ENCODE measurements at places on chromosomes 16 and 17.

GRCh38 chr17:75365931-75366275 lies 39.6 kb downstream of the GRB2 start:
- no peak for DNase-seq

GRCh38 chr16:30946671-30947540 lies 2.0 kb upstream of the ORAI3 start:
- no peak for DNase-seq

GRCh38 chr17:10716218-10716617 lies 13.6 kb downstream of the TMEM220 start:
- no peak for DNase-seq

DNA sequence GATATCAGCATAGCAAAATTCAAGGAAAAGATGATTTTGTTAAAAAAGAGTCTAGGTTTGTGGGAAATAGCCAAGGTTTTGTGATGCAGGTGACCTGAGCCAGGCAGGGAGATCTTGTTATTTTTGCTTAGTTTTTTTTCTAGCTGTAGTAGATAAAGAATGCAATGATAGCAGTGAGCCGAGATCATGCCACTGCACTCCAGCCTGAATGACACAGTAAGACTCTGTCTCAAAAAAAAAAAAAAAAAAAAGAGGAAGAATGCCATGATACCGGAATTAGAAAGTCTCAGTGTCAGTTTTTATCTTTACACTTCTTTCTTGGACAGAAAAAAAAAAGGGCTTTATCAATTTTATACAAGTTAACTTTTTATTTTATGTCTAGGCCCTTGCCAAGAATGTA lies 27.5 kb downstream of the TMEM238L start:
- no peak for DNase-seq

- DNase-seq, result no peak
Measured at GRCh38 chr17:68457168-68457538, at the start of gene WIPI1. Gene WIPI1 (minus strand): TSS chr17:68457496. CDS start chr17:68457421, 75 bp downstream.

DNA sequence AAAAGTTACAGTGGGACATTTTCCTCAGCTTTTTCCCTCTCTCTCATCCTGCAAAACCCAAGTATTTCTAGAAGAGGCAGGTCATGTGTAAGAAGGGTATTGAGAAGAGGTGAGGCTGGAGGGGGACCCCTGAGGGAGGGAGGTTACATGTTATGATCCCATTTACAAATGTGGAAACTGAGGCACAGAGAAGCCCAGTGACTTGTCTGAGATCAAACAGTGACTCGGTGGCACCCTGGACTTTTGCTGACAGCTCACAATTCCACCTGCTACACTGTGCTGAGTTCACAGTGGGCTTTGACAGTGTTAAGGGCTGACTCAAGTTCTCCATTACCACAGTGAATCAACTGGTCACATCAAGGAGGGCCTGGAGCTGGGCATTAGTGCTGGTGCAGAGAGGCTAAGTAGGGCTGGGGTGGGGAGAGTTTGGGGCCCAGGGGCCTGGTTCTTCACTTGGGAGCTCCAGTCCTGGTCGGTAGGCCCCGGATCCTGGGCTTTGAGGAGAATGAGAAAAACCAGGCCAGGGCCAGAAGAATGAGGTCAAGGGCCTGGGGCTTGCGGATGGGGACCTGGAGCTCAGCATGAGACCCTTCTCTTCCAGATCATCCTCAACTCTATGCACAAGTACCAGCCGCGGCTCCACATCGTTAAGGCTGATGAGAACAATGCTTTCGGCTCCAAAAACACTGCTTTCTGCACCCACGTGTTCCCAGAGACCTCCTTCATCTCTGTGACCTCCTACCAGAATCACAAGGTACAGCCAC lies 26.0 kb downstream of the TBX4 start:
- DNase-seq, result no peak

DNA sequence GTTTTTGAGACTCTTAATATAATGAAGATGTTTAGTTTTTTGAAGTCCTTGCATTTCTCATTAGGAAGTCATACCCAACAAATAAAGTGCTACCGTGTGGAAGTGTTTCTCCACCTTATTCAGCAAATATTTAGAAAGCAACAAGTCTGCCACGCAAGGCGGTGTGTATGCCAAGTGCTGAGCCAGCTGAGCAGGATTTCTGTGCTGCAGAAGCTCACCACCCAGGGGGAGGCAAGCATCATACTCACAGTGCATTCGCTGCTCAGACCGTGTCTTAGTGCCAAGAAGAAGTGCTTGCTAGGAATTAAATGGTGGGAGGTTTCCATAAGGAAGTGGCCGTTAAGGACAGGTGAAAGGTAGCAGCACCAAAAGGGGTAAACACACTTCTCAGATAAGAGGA lies 111.2 kb downstream of the ARHGAP44 start:
- no peak for DNase-seq

DNA sequence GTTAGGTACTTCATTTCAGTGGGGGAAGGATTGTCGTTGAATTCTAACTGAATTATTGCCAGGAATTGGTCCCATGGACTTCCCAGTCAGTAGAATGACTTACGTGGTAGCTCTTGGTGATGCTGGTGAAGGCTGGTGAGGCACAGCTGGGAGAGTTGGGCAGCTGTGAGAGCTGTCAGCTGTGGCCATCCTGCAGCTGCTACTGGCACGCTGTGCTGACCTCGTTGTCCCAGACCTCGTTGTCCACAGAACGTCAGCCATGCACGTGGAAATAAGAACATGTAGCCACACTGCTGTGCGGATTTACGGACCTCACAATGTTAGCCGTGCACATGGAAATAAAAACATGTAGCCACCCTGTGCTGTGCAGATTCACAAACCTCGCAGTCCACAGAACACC lies 102.3 kb downstream of the NPIPB11 start:
- no peak for DNase-seq

GRCh38 chr17:79654350-79654959 lies 43.6 kb upstream of the RBFOX3 start:
- no peak for DNase-seq

DNA sequence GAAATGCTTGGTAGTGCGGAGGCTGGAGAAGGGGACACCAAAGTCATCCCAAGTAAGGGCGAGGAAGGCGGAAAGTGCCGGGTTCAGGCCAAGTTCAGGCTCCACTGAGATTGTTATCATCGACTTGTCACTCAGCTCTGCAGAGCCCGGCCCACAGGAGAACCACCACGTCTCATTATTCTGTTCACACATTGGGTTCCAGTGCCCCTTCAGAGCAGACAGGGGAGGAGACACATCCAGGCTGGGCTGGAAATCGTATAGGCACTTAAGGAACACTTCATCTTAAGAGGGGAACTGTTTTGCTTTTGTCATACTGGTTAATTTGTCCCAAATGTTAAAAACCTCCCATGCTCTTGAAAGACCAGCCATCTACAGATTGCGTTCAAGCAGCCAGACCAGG lies 118.3 kb upstream of the ADAMTS18 start:
- no peak for DNase-seq

DNA sequence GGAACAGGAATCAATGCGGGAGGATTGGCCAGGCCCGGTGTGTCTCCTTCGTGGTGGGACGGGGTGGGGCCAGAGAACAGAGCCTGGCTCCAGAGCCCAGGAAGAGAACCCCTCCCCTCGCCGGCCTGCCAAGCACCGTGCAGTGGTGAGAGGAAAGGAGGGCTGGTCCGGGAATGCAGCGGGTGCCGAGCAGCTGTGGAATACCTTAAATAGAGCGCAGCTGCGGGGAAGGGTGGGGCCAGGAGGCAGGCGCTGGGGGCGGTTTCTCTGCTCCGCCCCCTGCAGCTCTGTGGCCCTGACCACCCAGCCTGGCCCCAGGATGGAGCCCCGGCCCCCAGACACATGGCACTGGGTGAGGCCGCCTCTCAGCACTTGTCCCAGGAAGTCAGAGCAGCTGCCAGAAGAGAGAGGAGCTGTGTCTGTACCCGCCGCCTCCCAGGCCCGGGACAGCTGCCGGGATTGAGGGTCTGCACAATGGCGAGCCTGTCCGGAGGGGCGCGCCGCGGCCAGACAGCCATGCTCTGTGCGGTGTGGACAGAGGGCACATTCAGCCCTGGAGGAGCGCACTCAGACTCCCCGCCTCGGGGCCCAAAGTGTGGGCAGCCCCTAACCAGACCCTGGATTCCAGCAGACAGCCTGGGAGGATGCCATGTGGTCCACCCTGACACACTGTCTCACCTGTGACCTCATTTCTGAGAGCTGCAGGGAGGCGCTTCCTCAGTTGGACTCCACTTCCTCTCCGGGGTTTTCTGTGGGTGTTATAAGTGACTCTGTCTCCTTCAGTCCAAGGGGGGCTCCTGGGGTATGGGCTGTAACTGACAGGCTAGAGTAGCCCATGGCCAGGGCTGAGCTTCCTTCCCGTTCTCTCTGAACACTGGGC lies 268.8 kb downstream of the SEC14L1 start:
- peak; percentile 68 for DNase-seq

GRCh38 chr16:4904942-4905615 lies 31.9 kb downstream of the PPL start:
- no peak for DNase-seq

GRCh38 chr17:45997166-45997565 lies 1.9 kb upstream of the STH start:
- DNase-seq, result no peak

- no peak for DNase-seq
Measured at GRCh38 chr17:57599271-57600045, 145.6 kb downstream of the CCDC182 start.

DNA sequence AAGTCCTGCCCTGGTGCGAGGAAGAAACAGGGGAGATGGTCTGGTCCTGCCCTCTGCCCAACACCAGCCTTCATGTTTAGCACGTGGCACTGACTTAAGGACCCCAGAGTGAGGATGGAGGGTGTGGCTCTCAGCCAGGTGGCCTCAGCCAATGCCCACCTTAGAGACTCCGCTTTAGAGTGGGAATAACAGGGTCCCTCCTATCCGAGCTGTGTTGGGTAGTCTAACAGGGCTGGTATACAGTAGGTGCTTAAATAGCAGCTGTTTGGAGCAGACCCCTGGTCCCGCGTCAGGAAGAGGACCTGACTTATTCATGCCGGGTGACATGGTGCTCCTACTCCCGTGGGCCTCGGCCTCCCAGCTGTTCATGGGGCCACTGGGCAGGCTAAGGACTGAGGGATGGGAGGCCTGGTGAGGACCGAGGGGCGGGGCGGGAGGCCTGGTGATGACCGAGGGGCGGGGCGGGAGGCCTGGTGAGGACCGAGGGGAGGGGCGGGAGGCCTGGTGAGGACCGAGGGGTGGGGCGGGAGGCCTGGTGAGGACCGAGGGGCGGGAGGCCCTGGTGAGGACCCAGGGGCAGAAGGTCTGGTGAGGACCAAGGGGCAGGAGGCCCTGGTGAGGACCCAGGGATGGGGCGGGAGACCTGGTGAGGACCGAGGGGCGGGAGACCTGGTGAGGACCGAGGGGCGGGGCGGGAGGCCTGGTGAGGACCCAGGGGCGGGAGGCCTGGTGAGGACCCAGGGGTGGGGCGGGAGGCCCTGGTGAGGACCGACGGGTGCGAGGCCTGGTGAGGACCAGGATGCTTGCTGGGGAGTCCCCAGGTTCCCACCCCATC lies 7.6 kb downstream of the ZFPM1 start:
- no peak for DNase-seq

GRCh38 chr16:27817038-27817437 lies 246.5 kb downstream of the GSG1L start:
- no peak for DNase-seq

DNA sequence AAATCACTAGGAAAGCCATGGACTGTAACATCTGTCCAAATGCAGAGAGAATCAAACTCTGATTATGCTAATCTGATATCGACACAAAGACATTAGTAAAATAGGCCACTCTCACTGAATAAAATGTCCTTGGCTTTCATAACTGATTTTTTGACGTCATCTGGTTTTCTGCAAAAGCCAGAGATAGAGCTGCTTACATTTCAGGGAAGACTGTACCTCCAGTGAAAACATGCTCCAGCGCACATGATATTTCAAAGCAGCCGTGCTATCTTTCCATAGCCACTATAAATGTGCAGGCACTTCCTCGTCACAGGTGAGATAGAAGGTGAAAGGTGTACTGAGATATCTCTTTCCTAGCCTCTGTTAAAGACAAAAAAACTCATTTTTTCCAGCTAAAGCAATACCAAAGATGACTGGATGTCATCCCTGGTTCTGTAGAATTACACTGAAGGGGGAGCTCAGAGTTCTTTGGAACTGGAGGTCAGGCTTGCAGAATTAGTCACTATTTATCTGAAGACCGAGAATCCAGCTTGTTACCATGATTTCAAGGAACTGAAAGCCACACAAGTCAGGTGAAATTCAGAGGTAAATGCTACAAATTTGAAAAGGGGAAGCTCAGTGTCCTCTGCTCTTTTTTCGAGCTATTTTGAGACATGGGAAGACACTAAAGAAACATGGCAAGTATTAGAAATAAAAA lies 249.5 kb downstream of the CA10 start:
- DNase-seq, result no peak

GRCh38 chr16:57773655-57774295 lies 28.5 kb downstream of the KIFC3 start:
- no peak for DNase-seq

- DNase-seq, result peak; percentile 73
Measured at GRCh38 chr17:32265192-32265923, at the start of gene RHBDL3. Gene RHBDL3 (plus strand): TSS chr17:32265832. CDS start chr17:32266190, 358 bp downstream.

DNA sequence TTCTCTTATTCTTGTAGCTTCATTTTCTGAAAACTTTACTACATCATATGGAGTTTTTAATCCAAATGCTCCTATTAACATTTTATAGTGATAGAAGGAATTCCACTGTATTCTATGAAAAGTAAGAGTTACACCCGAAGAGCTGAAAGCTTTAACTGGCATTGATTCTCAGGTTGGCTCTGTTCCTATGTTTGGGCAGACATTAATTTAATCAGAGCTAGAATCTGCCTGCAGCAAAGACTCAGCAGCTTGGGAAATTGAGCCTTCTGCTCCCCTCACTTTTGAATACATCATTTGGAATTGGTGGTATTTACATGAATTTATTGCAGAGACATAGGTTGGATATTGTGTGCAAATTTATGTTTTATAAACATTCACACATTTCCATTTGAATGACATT lies 1494.7 kb downstream of the CDH8 start:
- DNase-seq, result no peak

GRCh38 chr17:66746736-66747135 lies 88.2 kb upstream of the CACNG5 start:
- DNase-seq, result no peak

DNA sequence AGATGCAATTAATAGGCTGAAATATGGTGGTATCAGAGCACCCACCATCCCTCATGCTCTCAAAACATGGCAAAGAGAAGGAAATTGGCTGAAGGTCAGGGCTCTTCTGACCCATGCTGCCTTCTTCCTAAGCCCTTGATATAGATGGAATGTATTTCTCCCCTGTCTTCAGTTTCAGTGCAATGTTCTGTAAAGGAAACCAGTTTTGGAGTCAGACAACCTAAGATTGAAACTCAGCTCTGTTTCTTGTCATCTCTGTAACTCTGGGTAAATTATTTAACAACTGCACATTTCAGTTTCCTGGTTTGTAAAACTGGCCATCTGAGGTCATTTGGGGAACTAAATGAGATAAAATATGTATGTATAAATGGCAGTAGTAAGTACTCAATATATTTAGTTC lies 243.9 kb downstream of the CA10 start:
- DNase-seq, result no peak

GRCh38 chr16:20611350-20611902 lies 35.3 kb upstream of the ACSM2B start:
- DNase-seq, result no peak

GRCh38 chr16:1144476-1145382 lies 8.2 kb upstream of the CACNA1H start:
- DNase-seq, result no peak

Measured in iPS-NIHi11 (cell line).